SW 1271 (cell line): ENCODE measurements at places on chromosomes 1 and 21.

GRCh38 chr1:209102120-209102519, 481.4 kb upstream of the CAMK1G start:
- no peak for DNase-seq

GRCh38 chr1:85375493-85375892, 89.5 kb downstream of the DDAH1 start:
- no peak for DNase-seq

DNA sequence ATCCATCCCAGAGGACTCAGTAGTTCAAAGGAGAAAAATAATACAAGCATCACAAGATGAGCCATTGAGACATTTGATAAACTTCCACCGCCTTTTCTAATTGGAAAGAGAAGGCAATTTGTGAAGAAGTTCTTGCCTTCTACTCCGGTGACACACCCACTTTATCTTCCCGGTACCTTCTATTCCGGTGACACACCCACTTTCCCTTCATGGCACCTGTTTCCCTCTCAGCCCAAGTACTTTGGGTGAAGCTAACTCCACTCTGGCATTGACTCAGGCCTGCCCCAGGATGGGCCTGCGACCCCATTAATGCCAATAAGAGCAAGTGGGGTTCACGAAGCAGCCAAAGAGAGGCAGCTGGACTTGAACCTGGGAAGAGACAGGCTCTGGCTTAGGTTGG, 38.2 kb downstream of the CLDN14 start:
- DNase-seq: no peak

- no peak for DNase-seq
Observed at GRCh38 chr1:61450872-61451571, 273.9 kb downstream of the TM2D1 start.

- no peak for DNase-seq
Observed at GRCh38 chr1:3402258-3403010, 52.0 kb upstream of the ARHGEF16 start.

- no peak for DNase-seq
Observed at GRCh38 chr1:95752515-95753381, 518.7 kb downstream of the RWDD3 start.

- no peak for DNase-seq
Observed at GRCh38 chr1:151135433-151136385, 10.7 kb downstream of the SEMA6C start.

GRCh38 chr1:155884982-155885381, 25.6 kb downstream of the SYT11 start:
- no peak for DNase-seq

GRCh38 chr1:173663159-173663558, 6.5 kb downstream of the ANKRD45 start:
- no peak for DNase-seq

- no peak for DNase-seq
Observed at GRCh38 chr1:112852276-112852675, 103.7 kb downstream of the SLC16A1 start.

DNA sequence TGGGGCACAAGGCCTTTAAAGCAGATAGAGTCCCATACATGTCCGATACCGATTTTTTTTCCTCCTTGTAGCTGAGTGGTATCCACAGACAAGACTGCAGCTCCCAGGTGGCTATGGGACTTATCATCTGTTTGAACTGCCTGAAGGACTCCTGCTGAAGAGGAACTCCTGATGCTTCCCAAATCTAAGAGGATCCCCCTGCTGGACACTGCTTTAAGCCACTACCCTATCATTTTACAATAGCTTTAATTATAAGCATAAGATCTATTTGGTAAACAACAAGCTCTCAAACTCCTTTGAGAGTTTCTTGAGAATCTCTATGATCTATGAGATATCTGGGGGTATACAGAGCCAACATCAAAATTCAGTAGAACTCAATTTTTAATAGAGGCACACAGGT, 11.7 kb downstream of the NDC1 start:
- DNase-seq: no peak

GRCh38 chr1:9332513-9333143, 39.9 kb downstream of the SPSB1 start:
- no peak for DNase-seq
